Naive B cell (primary cell): ENCODE measurements at places on chromosomes 5 and 9.

DNA sequence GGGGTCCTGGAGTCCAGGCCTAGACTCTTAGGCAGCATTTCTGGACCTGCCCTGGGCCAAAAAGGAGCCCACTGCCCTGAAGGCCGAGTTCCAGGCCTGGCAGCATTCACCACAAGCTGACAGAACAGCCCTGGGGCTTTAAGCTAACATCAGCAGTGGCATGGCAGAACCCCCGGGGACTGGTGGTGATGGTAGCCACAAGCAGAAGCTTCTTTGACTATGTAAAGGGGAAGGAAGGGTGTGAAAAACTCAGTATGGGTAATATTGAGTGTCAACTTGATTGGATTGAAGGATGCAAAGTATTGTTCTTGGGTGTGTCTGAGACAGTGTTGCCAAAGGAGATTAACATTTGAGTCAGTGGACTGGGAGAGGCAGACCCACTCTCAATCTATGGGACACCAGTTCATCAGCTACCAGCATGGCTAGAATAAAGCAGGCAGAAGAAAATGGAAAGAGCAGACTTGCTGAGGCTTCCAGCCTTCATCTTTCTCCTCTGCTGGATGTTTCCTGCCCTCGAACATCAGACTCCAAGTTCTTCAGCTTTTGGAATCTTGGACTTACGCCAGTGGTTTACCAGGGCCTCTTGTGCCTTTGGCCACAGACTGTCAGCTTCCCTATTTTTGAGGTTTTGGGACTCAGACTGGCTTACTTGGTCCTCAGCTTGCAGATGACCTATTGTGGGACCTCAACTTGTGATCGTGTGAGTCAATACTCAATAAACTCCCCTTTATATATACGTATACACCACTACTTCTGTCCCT, 661.0 kb upstream of the C9orf72 start:
- H3K36me3 ChIP-seq: no peaks in the 10 kb centered on the region
- DNase-seq: no peak
- no peaks in the 10 kb centered on the region for H3K4me1 ChIP-seq
- H3K27me3 ChIP-seq: no peaks in the 10 kb centered on the region

DNA sequence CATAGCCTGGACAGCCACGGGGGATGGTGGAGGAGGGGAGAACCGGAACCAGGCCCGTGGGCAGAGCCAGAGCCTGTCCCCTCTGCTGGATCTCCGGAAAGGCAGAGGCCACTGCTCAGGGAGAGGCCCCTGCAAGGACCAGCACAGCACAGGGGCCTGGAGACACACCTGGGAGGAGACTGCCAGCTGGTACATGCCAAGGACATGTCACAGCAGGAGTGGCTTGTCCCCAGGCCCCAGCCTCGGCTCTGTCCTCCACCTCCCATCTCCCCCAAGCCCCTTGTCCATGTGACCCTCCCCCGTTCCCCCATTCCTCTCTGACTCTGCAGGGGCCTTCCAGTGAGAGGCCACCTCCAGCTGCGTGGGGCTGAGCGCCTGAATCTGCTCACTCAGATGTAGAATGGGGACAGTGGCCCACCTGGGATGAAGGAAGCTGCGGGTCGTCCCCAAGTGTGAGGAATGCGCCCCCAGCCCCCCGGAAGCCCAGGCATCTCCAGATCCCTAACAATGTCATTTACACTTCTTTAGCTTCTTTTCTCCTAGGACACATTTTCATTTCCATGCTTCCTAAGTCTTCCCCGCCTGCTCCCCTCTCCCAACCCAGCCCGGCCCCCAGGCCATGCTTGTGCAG, 349.6 kb upstream of the IRX2 start:
- H3K27ac ChIP-seq: no peak overlapping the region
- H3K4me3 ChIP-seq: no peak overlapping the region
- no peaks in the 10 kb centered on the region for H3K36me3 ChIP-seq
- H3K4me1 ChIP-seq: no peaks in the 10 kb centered on the region

DNA sequence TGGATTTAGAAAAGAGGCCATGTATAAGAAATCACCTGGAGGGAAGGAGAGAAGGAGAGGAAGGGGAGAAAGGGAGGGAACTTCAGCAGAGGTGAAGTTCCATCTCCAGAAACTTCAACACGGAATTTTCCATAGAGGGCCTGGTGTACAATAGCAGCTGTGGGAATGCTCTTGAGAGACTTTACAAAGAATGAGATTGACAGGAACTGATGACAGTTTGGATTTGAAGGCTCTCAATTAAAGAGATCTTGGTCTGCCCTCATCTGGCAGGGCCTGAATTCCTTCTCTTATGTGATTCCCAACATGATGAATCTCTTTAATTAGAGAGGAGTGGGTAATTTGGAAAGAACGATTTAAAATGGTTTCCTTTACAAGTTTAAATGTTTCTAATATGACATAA, 143.5 kb downstream of the MLLT3 start:
- H3K4me1 ChIP-seq: peaks cover 4% of the 10 kb centered on the region
- no peak for DNase-seq
- no peaks in the 10 kb centered on the region for H3K36me3 ChIP-seq
- H3K4me3 ChIP-seq: no peak overlapping the region
- H3K27ac ChIP-seq: no peak overlapping the region

DNA sequence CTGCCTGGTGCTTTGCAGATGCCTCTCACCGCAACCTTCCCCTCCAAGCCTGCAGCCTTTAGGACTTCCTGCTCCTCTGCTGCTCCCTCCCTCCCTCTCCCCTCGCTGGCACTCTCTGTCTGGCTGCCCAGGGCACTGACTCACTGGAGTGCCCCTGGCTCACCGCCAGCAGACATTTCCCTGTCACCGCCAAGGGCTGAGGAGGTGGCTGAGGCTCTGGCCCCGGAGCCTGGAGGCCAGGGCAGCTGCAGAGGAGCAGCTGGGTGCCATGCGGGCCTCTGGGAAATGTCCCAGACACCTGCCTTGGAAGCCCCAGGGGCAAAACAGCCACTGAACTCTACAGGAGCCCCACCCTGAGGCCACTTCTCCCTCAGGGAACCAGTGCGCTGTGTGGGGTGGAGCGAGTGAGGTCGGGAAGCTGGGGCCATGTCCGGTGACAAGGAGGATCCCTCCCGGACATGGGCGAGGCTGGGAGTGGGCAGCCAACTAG, 53.4 kb downstream of the TENT4A start:
- H3K4me1 ChIP-seq: no peaks in the 10 kb centered on the region
- no peak overlapping the region for H3K4me3 ChIP-seq
- H3K27me3 ChIP-seq: peaks cover 4% of the 10 kb centered on the region
- H3K36me3 ChIP-seq: no peaks in the 10 kb centered on the region
- no peak for DNase-seq

GRCh38 chr9:15149450-15149849, 157.6 kb downstream of the TTC39B start:
- no peak for DNase-seq
- H3K36me3 ChIP-seq: no peaks in the 10 kb centered on the region
- H3K27me3 ChIP-seq: peaks cover 17% of the 10 kb centered on the region
- no peak overlapping the region for H3K4me3 ChIP-seq
